ENCODE measurements at places on chromosomes 13 and 19.

DNA sequence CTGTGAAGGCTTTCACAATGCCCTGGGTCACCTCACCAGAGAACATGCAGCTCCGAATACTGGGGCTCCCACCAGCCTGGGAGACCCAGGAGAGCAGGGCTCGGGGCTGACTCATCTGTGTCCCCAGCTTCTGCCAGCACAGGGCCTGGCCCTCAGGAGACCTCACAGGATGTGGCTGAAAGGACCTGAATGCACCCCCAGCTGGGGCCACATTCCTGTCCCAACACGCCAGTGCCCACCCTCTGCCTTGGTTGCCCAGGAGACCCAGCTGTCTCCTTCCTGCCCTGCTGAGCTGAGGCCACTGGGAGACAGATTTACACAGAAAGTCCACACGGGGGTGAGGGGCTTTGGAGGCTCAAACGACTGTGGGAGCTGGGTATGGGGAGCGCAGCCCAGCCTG is 11.9 kb downstream of the BCAT2 start:
- no peak for DNase-seq

- no peak for DNase-seq
Observed at GRCh38 chr19:57075801-57076492, 43.8 kb upstream of the USP29 start.

GRCh38 chr19:46674416-46675178 is 13.6 kb upstream of the DACT3 start:
- no peak for DNase-seq

DNA sequence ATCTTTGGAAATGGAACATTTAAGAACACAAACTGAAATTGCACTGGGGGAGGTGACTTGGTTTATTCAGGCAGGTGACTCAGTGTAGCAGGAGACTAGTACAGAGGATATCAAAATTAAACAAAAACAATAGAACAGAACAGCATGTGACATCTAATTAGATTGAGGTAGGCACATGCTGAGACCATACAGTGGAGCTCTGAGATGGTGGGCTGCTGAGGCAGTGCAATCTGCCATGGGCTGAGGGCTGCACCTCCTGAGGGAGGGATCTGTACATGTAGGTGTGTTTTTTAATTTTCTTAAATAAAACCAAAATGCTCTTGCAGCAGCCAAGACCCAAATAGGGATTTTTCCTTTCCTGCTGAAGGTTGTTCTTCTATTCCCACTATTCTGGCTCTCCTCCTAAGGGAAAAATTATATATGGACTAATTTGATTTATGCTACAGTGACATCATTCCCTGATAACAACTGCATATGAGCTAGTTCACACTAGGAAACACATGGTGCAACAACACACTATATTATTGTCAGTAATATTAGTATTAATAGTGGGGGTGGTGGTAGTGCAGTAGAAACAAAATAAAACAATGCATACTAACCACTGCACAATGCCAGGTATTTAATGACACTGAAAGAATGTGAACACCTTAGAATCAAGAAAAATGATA is 48.0 kb downstream of the LNX2 start:
- no peak for DNase-seq

- no peak for DNase-seq
Observed at GRCh38 chr19:16985403-16985802, 41.2 kb downstream of the CPAMD8 start.

- DNase-seq, result no peak
Observed at GRCh38 chr13:114154476-114154875, 22.1 kb upstream of the RASA3 start.

DNA sequence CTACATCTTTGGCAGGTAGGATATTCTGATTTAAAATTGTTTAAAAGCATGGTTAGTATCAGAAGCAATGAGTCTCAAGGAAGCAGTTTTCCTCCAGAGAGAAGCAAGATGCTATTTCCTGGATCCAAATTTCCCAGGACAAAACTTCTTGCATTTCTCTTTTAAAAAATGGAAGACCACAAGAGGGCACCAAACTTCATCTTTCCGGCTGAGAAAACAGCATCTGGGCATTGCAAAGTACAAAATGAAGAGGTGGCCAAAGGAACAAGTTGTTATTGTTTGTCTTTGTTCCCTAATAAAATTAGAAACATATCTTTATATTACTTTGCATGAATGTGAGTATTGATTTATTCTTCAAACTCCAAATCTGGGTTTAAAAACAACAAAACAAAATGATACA is 60.0 kb upstream of the LRCH1 start:
- no peak for DNase-seq

- DNase-seq, result no peak
Observed at GRCh38 chr13:107874456-107874855, 340.9 kb downstream of the LIG4 start.

GRCh38 chr13:79289571-79289970 is 116.5 kb downstream of the RBM26 start:
- DNase-seq, result no peak

Measured in T-helper 22 cell (primary cell).